ENCODE measurements at places on chromosomes 1 and 21.

- no peak for DNase-seq
Observed at GRCh38 chr1:54323324-54323739, 82.9 kb downstream of the SSBP3 start.

- DNase-seq: no peak
Observed at GRCh38 chr1:104699433-104699832, 949.7 kb downstream of the AMY1C start.

DNA sequence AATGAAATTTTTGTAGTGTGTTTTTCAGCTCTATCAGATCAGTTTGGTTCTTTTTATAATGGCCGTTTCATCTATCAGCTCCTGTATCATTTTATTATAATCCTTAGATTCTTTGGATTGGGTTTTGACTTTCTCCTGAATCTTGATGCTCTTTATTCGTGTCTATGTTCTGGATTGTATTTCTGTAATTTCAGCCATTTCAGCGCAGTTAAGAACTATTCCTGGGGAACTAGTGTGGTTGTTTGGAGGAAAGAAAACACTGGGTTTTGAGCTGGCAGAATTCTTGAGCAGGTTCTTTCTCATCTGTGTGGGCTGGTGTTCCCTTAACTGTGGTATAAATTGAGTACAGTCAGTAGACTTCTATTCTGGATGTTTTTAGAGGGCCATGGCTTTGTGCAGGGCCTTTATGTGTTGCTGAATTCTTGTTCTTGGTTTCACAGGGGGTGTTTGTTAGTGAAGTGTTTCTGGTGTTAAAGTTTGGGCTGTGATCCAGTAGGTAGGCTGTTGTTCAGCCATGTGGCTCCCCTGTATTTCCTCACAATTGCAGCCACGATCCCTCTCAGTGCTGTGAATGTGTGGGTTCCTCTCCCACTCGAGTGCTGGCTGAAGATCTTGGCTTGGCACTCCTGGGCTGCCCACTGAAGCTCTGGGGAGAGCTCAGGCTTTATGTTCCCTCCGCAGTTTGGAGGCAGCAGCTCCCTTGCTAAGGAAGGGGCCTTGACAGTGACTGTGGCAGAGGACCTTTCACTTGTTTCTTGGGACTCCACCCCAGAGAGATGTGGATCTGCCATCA, 56.0 kb upstream of the CCDC190 start:
- DNase-seq: no peak

DNA sequence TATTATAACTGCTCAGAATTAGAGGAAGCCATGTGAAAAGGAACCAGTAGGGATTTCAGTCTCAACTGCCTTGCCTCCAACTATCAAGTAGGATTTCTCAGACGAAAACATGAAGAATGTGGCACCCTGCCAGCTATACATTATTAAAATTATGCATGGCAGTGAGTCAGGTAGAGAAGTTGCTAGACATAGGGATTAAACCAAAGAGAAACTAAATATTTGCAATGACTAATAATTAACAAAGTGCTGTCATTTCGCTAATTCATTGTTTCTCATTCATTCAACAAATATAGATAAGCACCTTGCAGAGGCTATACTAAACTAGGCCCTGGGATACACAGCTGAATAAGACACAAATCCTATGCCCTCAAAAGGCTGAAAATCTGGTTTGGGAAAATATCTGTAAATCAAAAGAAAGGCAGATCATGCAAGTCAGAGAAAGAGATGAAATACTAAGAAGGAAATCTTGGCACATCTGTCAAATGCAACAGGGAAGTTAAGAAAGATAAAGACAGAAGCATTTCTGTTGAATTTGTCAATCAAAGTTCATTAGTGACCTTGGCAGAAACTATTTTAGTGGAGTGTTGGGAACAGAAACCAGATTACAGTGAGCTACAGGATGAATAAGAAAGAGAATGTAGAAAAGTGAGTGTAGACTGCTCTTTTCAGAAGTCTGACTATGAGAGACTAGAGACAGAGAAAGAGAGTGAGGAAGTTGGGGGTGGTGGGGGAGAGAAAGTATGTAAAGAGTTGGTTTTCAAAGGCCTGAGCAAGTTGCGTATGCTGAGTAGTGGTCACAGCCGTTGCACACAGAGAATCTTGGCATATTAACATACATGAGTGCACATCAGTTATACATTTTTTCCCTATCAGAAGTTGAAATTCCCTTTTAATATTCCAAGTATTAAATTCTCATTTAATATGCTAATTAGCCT, 14.7 kb upstream of the NBPF11 start:
- no peak for DNase-seq

- DNase-seq: peak; percentile 63
Observed at GRCh38 chr1:6245086-6245868, 1.3 kb downstream of the HES3 start.

GRCh38 chr1:111569913-111570312, 49.7 kb upstream of the RAP1A start:
- no peak for DNase-seq

DNA sequence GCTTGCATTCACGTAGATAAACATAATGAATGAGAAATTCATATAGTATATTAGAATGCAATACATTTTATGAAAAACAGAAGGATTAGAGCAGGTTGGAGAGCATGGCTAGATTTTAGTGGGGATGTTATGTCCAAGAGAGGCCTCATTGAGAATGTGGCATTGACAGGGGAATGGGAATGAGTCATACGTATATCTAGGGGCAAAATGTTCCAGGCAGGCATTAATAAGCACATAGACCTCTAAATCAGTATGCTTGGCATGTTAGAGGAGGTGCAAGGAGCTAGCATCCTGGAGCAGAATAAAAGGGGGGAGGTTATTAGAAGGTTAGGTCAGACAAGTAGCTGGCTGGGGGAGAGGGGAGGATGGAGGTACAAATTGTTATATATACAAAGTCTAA, 93.0 kb downstream of the USH2A start:
- DNase-seq: no peak
